ENCODE measurements at places on chromosomes 16 and 17.

DNA sequence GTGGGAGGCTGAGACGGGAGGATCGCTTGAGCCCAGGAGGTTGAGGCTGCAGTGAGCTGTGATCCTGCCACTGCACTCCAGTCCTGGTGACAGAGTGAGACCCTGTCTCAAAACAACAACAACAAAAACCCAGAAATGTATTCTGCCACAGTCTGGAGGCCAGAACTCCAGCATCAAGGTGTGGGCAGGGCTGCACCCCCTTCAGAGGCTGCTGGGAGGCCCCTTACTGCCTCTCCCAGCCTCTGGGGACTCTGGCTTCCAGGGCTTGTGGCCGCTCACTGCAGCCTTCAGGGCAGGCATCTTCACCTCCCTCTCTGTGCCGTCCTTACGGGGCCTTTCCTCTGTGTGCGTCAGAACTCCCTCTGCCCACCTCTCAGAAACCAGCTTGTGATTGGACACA, 209.4 kb upstream of the GSE1 start:
- no peak for DNase-seq

DNA sequence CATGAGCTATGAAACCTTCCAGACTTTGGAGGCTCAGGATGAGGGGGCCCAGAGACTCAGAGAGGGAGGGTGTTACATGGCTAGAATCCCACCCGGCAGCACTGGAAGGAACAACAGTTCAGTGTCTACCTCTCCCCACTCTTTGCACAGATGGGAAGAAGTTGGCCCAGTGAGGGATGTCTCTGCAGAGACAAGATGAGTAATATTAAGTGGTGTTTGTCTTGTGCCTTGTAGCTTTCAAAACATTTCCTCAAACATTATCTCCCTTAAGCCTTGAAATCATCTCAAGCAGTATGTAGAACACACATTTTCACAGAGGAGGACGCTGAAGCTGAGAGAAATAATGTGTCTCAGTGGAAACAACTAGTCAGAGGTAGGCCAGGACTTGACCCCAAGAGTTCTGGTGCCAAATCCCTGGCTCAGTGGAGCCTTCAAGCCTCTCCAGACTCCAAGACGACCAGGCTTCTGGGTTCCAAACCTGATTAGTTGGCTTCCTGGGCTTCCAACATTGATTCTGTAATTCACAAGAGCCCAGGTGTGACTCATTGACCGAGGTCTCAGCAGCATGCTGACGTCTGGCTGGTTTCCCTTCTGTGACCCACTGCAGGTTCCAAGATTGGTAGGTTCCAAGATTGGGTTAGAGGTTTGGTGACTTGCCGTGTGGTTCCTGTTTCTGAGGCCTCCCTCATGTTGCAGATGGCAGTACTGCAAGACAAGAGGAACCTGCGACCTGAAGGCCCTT, 7.4 kb downstream of the RNF112 start:
- DNase-seq, result no peak

- peak; percentile 2 for DNase-seq
These were observed 34.4 kb downstream of the WWP2 start for GRCh38 chr16:69796285-69797118.

DNA sequence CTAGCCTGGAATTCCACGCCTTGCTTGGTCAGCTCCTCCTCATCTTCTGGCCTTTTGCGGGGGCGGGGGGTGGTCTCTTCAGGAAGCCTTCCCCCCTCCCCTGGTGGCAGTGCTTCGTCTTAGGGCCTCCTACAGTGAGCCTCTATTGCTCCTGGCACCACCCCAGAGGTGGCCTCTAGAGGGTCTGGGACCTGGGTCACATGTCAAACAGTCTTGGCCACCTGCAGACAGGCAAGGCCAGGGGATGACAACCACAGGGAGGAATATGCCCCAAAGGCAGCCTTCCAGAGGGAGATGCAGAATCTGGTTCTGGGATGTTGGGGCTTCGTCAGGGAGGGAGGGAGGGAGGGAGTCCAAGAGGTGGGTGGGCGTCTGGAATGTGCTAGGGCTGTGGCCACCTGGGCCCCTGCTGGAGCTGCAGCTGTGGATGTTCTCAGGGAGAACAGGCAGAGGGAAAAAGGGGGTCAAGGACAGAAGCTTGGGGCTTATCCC, 50.6 kb downstream of the SMPD3 start:
- DNase-seq, result no peak

DNA sequence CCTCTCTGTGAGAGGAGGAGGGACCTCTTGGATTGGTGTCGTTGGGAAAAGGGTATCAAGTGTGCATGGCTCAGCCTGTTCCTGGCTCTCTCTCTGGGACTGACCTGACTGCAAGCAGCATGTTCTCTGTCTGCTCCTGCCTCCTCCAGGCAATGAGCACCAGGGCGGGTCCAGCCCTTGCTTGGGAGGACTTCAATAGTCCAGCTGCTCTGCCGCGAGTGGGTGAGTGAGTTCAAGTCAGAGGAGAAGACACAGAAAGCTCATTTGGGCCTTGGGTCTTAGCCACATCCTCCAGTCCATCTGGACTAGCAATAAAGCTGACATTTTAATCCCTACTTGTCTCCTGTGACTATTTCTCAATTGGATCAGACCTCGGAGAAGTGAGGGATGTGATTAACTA, 25.2 kb upstream of the TNS4 start:
- no peak for DNase-seq

- DNase-seq, result no peak
These were observed 26.6 kb downstream of the GSE1 start for GRCh38 chr16:85639529-85640253.

DNA sequence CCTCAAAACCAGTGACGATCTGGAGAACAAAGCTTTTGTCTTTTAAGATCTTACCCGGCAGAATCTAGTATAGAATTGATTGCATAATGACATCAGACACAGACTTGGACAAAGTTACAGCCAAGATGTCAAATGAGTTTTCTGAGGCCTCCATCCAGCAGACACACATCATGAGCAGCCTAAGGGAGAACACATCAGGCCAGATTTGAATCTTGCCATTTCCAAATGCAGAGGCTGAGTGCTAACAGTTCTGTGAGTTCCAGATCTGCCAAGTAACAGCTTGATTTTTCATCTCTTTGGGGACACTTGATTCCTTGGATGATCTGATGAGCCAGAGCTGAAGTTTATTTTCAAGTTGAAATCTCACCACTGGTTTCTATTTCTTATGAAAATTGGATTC, 21.0 kb downstream of the NOG start:
- no peak for DNase-seq

Measured in stimulated activated CD4-positive, alpha-beta T cell treated with anti-CD3 and anti-CD28 coated beads, Interleukin-12 subunit alpha, Interleukin-12 subunit beta, amount 100 ng/mL, for 4 hours (primary cell).